ENCODE measurements at places on chromosomes 5 and 9. TPM values are rescaled to one million over a fixed set of nuclear protein-coding genes. Genes with fewer than 3 reads are reported as not detected.

DNA sequence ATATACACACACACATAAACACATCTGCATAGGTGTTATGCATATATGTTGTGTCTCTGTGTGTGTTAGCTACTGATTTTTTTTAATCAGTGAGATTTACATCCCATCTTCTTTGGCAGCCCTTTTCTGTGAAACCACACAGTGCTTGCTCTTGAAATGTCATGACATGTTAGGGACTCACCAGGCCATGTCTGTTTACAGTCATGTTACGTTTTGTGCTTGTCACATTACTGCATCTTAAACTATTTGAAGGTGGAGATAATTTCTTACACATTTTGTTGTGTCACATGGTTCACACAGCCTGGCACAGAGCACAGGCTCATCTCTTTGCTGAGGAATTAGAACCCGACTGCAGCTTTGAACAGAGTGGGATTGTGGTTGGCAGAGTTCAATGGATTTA, 364.4 kb upstream of the RIOK2 start:
- DNase-seq = no peak

The FOXD4L6 gene
- total RNA-seq = not detected

DNA sequence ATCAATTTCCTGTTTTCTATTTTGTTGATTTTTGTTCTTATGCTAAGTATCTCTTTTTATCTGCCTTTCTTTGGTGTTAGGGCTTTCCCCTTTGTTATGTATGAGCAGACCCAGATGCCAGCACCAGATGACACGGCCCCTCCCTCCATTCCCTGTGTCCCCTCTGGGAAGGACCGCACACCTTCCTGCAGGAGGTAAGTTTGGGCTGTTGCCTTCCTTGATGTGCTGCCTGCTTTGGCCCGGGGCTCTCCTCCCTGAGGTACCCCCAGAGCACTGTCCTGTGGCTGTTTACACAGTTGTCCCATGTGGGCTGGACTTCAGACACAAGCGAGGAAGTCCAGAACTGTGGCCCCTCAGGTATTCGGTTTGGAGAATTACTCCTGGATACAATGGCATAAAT, 343.8 kb upstream of the IRX1 start:
- DNase-seq = no peak

The TNFSF8 gene
- total RNA-seq = 0.15 TPM

GRCh38 chr9:31916591-31917241, 467.7 kb upstream of the ACO1 start:
- DNase-seq = no peak

- no peak for DNase-seq
These were observed 102.5 kb downstream of the CAMSAP1 start for GRCh38 chr9:135804581-135805421.

DNA sequence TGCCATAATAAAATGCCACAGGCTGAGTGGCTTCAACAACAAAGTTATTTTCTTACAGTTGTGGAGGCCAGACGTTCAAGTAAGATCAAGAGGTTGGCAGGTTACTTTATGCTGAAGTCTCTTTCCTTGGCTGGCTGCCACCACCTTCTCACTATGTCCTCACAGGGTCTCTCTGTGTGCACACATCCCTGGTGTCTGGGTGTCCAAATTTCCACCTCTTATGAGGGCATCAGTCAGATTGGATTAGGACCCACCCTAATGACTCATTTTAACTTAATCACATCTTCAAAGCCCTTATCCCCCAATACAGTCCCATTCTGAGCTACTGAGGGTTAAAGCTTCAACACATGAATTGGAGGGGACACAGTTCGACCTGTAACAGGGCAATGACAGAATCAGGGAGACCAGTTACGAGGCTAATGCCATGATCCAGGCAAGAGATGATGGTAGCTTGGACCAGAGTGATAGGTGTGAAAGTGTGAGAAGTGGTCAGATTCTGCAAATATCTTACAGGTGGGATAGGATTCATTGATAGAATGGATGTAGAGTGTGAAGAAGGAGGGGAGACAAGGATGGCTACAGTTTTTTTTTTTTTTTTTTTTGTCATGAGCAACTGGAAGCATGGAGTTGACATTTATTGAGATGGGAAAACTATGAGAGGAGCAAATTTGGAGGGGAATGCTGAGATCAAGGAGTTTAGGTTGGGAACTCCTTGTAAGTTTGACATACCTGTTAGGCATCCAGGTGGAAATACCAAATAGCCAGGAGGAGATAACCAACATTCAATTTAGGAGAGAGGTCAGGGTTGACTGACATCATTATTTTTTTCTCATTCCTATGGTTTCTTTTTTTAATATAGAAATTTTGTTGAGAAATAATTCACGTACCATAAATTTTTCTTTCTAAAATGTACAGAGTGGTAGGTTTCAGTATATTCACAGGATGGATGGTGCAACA, 39.6 kb upstream of the FGF1 start:
- no peak for DNase-seq

The SH2D3C gene
- 0.49 TPM for total RNA-seq
